Naive thymus-derived CD4-positive, alpha-beta T cell (primary cell): ENCODE measurements at places on chromosomes 12 and 14.

DNA sequence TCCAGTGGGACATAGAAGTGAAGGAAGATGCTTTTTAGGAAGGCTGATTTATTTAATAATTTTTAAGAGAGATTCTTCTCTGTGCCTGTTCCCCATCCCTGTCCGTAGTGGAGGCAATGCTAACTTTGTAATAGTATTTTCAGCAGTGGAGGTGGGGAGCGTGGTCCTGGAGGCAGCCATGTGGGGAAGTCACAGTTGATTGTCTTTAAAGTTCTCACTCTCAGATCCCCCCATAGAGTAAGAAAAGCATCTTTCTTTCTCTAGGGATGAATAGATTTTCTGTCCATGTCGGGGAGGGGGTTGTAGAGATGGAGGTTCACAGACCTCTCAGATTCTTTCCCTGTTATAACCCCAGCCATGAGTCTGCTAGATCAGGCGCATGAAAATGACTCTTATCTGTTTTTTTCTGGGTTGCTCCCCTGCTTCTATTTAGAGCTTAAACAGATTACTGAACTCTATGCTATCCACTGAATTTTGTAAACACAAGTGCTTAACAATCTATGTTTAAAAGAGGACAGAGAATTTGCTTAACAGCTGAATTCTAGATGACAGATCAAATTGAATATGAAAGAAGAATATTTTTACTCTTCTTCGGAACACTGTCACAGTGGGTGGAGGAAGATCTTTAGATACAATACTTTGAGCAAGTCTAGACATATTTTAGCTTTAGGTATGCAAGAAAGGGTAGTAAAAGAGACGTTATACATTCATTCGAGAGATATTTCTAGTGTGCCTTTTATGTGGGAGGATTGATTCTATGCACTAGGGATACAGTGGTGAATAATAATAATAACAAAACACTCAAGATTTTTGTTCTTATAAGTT, 25.3 kb downstream of the TMEM117 start:
- H3K27me3 ChIP-seq: no peaks in the 10 kb centered on the region
- no peak for DNase-seq
- no peak overlapping the region for H3K4me3 ChIP-seq
- H3K4me1 ChIP-seq: no peaks in the 10 kb centered on the region
- no peak overlapping the region for H3K27ac ChIP-seq
- no peaks in the 10 kb centered on the region for H3K36me3 ChIP-seq

DNA sequence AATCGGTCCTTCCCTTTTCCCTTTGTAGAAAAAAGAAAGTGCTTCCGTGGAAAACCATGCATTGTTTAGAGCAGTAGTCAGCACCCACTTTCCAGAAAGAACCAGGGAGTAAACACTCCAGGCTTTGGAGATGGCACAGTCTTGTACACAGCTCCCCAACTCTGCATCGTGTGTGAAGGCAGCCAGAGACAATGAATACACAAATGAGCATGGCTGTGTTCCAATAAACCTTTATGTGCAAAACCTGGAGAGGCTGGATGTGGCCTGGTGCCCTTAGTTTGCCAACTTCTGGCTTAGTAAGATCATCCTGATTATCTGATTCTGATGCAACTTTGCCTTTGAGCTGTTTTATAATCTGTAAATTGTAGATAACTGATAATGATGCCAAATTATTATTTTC, 463.4 kb upstream of the TMEM132C start:
- H3K36me3 ChIP-seq: no peaks in the 10 kb centered on the region
- H3K4me1 ChIP-seq: no peaks in the 10 kb centered on the region
- no peak overlapping the region for H3K4me3 ChIP-seq
- no peak for DNase-seq
- H3K27ac ChIP-seq: no peak overlapping the region

DNA sequence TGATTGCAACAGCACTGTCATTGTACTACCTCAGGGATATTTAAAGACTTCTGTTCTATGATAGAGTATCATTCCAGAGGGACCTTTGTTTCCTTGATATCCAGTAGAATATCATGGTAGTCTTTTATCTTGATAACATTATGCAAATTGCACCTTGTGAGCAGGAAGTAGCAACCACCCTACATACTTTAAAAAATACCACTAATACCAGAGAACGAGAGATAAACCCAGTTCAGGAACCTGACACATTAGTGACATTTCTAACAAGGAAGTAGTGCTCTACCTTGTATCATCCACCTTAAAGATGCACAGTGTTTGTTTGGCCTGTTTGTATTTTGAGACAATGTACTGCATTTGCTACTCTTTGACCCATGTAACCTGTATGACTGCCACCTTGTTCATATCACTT, 8.8 kb upstream of the MAP4K5 start:
- H3K27ac ChIP-seq: no peak overlapping the region
- no peak overlapping the region for H3K4me3 ChIP-seq
- H3K27me3 ChIP-seq: no peaks in the 10 kb centered on the region
- H3K36me3 ChIP-seq: no peaks in the 10 kb centered on the region
- no peak for DNase-seq
- no peaks in the 10 kb centered on the region for H3K4me1 ChIP-seq

GRCh38 chr12:1908758-1909157, 9.7 kb downstream of the CACNA2D4 start:
- no peak overlapping the region for H3K27ac ChIP-seq
- H3K27me3 ChIP-seq: no peaks in the 10 kb centered on the region
- H3K36me3 ChIP-seq: no peaks in the 10 kb centered on the region
- DNase-seq: no peak
- no peaks in the 10 kb centered on the region for H3K4me1 ChIP-seq

- no peak overlapping the region for H3K27ac ChIP-seq
- no peaks in the 10 kb centered on the region for H3K4me1 ChIP-seq
- H3K27me3 ChIP-seq: no peaks in the 10 kb centered on the region
These were observed 43.5 kb upstream of the KCNA5 start for GRCh38 chr12:5000204-5000603.

GRCh38 chr12:114820796-114821195, 136.8 kb upstream of the TBX3 start:
- no peaks in the 10 kb centered on the region for H3K4me1 ChIP-seq
- H3K4me3 ChIP-seq: no peak overlapping the region
- H3K36me3 ChIP-seq: no peaks in the 10 kb centered on the region

- no peaks in the 10 kb centered on the region for H3K36me3 ChIP-seq
- H3K4me1 ChIP-seq: no peaks in the 10 kb centered on the region
- H3K4me3 ChIP-seq: no peak overlapping the region
- no peak overlapping the region for H3K27ac ChIP-seq
- H3K27me3 ChIP-seq: no peaks in the 10 kb centered on the region
These were observed 171.6 kb downstream of the DPY19L2 start for GRCh38 chr12:63496654-63497053.

GRCh38 chr12:4099276-4099675, 174.3 kb upstream of the CCND2 start:
- H3K4me1 ChIP-seq: no peaks in the 10 kb centered on the region
- H3K36me3 ChIP-seq: no peaks in the 10 kb centered on the region
- no peak overlapping the region for H3K4me3 ChIP-seq
- no peak overlapping the region for H3K27ac ChIP-seq
- no peaks in the 10 kb centered on the region for H3K27me3 ChIP-seq

GRCh38 chr12:10171973-10172728, at the start of gene OLR1:
Gene OLR1 (minus strand): TSS chr12:10172132. CDS start chr12:10172077, 55 bp downstream.
- no peaks in the 10 kb centered on the region for H3K4me1 ChIP-seq
- H3K27ac ChIP-seq: no peak within 1 kb of the TSS
- no peak within 1 kb of the TSS for H3K4me3 ChIP-seq
- H3K36me3 ChIP-seq: no peaks in the 10 kb centered on the region
- no peaks in the 10 kb centered on the region for H3K27me3 ChIP-seq

- H3K4me3 ChIP-seq: no peak overlapping the region
- no peaks in the 10 kb centered on the region for H3K36me3 ChIP-seq
- no peaks in the 10 kb centered on the region for H3K27me3 ChIP-seq
- DNase-seq: no peak
- H3K4me1 ChIP-seq: no peaks in the 10 kb centered on the region
- no peak overlapping the region for H3K27ac ChIP-seq
These were observed 49.9 kb downstream of the PTHLH start for GRCh38 chr12:27922531-27923139.

DNA sequence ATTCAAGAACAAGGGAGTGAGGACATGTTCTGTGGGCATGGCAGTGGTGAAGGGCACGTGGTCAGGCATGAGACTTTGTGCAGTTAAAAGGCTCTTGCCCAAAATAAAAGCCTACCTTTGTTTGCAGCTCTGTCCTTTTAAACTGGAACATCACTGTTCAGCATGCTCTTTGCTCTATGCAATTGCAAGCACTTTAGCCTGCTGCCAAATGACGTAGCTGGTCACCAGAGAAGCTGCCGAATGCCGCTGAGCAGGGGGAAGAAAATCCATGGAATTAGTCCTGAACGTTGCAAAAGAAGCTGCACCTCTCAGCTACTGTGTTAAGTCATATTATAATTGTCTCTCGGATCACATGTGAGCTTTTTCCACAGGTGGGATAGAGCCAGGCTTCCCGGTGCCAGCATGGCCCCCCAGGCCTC, 176.3 kb upstream of the DIO2 start:
- no peaks in the 10 kb centered on the region for H3K27me3 ChIP-seq
- H3K4me1 ChIP-seq: no peaks in the 10 kb centered on the region
- no peak overlapping the region for H3K4me3 ChIP-seq
- H3K27ac ChIP-seq: no peak overlapping the region
- no peak for DNase-seq

GRCh38 chr12:10722502-10722904, 620 bp downstream of the YBX3 start:
- no peak for DNase-seq
- H3K4me3 ChIP-seq: peak overlapping the region; percentile 83
- no peaks in the 10 kb centered on the region for H3K36me3 ChIP-seq
- peaks cover 4% of the 10 kb centered on the region for H3K27me3 ChIP-seq
- peaks cover 9% of the 10 kb centered on the region for H3K4me1 ChIP-seq
- peak overlapping the region; percentile 61 for H3K27ac ChIP-seq

DNA sequence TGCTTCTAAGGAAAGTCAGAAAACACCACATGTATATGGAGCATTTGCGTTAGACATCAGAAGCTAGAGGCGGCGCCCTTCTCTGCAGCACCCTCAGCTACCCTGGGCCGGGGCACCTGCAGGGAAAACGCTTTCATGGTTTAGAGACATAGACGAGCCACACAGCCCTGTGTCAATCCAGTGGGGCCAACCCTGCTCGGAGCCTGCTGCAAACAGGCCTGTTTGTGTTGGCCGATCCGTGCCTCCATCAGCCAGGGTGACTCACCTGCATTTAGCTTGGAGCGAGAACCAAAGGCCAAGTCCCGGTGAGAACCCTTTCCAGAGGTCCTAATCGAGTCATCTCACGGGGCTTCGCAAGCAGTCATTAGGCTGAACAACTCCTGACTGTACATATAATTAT, 19.5 kb upstream of the FZD10 start:
- H3K27ac ChIP-seq: no peak overlapping the region
- no peaks in the 10 kb centered on the region for H3K27me3 ChIP-seq
- DNase-seq: no peak
- H3K4me1 ChIP-seq: no peaks in the 10 kb centered on the region

DNA sequence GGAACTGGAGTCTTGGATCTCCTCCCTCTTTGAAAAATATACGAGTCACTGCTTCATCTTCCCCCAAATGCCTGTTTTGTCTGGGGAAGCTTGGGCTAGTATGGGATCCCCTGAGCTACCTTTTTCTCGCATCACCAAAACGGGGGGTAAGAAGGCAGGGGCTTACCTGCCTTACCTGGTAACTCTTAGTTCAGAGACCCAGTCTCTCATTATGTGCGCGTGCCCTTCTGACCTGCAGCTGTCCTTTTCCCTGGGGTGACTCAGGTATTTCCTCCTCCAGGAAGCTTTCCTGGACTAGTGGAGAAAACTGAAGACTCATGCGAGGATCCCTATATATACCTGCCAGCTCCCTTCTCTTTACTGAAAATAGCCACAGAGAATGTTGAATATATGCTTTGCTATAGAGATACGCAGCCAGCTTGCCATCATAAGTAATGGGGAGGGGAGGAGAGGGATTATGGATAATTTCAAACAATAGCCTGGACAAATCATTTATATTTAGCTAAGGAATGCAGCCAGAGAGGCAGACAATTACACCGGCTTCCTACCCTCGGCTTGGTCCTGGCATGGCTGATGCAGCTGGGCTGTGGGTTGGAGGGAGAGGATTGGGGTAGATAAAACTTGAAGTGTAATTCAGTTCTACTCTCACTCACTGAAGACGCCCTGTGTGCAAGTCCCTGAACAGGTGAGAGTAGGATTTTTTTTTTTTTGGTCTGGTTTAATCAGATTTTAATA, 1.1 kb downstream of the TSPAN9 start:
- peak overlapping the region; percentile 44 for H3K4me3 ChIP-seq
- H3K27me3 ChIP-seq: no peaks in the 10 kb centered on the region
- no peaks in the 10 kb centered on the region for H3K36me3 ChIP-seq

GRCh38 chr12:94725375-94726168, 75.2 kb upstream of the TMCC3 start:
- H3K27me3 ChIP-seq: no peaks in the 10 kb centered on the region
- DNase-seq: no peak
- no peaks in the 10 kb centered on the region for H3K36me3 ChIP-seq
- H3K4me3 ChIP-seq: no peak overlapping the region
- H3K4me1 ChIP-seq: no peaks in the 10 kb centered on the region

DNA sequence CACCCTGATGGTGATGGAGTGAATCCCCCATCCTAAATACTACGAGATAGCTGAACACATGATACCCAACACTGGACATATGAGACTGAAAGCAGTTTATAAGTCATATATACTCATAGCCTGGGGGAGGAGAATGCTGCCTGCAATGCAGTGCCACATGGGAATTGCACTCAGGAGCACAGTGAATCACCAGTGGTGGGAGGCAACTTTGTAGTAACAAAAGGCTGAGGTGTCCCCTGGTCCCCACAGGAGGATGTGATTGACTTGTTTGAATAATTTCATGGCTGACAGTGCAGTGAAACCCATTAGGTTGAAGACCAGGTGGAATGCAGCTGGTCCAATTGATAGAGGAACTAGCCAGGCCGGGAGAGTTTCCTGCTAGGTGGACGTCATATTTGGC, 20.2 kb downstream of the CCDC38 start:
- no peaks in the 10 kb centered on the region for H3K4me1 ChIP-seq
- H3K4me3 ChIP-seq: no peak overlapping the region
- no peak overlapping the region for H3K27ac ChIP-seq
- DNase-seq: no peak

GRCh38 chr14:31965071-31965734, 111.9 kb upstream of the ARHGAP5 start:
- H3K27ac ChIP-seq: no peak overlapping the region
- no peaks in the 10 kb centered on the region for H3K36me3 ChIP-seq
- no peak for DNase-seq
- no peaks in the 10 kb centered on the region for H3K4me1 ChIP-seq

GRCh38 chr12:102061560-102062418, at the start of gene WASHC3:
Gene WASHC3 (minus strand): TSS chr12:102061991. CDS start chr12:102061962, 29 bp downstream.
- no peaks in the 10 kb centered on the region for H3K36me3 ChIP-seq
- H3K4me1 ChIP-seq: peaks cover 17% of the 10 kb centered on the region
- peak; percentile 93 for DNase-seq
- H3K27me3 ChIP-seq: no peaks in the 10 kb centered on the region
- peak within 1 kb of the TSS; percentile 86 for H3K27ac ChIP-seq

- no peak overlapping the region for H3K27ac ChIP-seq
- no peaks in the 10 kb centered on the region for H3K4me1 ChIP-seq
- H3K27me3 ChIP-seq: no peaks in the 10 kb centered on the region
- H3K4me3 ChIP-seq: no peak overlapping the region
- no peak for DNase-seq
These were observed 237.8 kb upstream of the TBX3 start for GRCh38 chr12:114921781-114922180.

GRCh38 chr12:109020146-109020795, 597 bp downstream of the SVOP start:
- H3K27ac ChIP-seq: no peak overlapping the region
- H3K27me3 ChIP-seq: peaks cover 5% of the 10 kb centered on the region
- DNase-seq: no peak
- H3K4me3 ChIP-seq: no peak overlapping the region
